CD8-positive, alpha-beta memory T cell (primary cell): ENCODE measurements at places on chromosomes 3 and 15. TPM values are rescaled to one million over a fixed set of nuclear protein-coding genes. Genes with fewer than 3 reads are reported as not detected.

The GOLGA8J gene
- 0.11 TPM for total RNA-seq

The CCK gene
- total RNA-seq, result not detected

The ISLR gene
- not detected for total RNA-seq

The CD200R1 gene
- total RNA-seq, result 3.5 TPM

The CCR1 gene
- total RNA-seq, result 1.5 TPM

The LINGO1 gene
- total RNA-seq, result not detected
